RPMI7951 (cell line): ENCODE measurements at places on chromosomes 13 and 19. TPM values are rescaled to one million over a fixed set of nuclear protein-coding genes. Genes with fewer than 3 reads are reported as not detected.

Gene URAD
- total RNA-seq: not detected in 2 replicates

DNA sequence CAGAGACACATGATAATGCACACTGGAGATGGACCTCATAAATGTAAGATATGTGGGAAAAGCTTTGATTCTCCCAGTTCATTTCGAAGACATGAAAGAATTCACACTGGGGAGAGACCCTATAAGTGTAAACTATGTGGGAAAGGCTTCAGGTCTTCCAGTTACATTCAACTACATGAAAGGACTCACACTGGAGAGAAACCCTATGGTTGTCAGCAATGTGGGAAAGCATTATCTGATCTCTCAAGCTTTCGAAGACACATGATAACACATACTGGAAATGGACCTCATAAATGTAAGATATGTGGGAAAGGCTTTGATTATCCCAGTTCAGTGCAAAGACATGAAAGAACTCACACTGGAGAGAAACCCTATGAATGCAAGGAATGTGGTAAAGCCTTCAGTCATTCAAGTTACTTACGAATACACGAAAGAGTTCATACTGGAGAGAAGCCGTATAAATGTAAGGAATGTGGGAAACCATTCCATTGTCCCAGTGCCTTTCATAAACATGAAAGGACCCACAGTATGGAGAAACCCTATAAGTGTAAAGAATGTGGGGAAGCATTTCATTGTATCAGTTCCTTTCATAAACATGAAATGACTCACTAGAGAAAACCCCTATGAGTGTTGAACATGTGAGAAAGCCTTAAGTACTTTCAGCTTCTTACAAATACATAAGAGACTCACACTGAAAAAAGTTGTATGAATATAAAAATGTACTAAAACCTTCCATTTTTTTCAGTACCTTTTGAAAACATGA lies 14.7 kb downstream of the ZNF441 start:
- DNase-seq: no peak

- no peak for DNase-seq
Measured at GRCh38 chr19:8143041-8143440, 6.4 kb downstream of the FBN3 start.

- no peak for DNase-seq
Measured at GRCh38 chr13:112179995-112180394, 113.0 kb downstream of the SOX1 start.

GRCh38 chr13:45989607-45990006 lies 62.9 kb downstream of the ZC3H13 start:
- no peak for DNase-seq

DNA sequence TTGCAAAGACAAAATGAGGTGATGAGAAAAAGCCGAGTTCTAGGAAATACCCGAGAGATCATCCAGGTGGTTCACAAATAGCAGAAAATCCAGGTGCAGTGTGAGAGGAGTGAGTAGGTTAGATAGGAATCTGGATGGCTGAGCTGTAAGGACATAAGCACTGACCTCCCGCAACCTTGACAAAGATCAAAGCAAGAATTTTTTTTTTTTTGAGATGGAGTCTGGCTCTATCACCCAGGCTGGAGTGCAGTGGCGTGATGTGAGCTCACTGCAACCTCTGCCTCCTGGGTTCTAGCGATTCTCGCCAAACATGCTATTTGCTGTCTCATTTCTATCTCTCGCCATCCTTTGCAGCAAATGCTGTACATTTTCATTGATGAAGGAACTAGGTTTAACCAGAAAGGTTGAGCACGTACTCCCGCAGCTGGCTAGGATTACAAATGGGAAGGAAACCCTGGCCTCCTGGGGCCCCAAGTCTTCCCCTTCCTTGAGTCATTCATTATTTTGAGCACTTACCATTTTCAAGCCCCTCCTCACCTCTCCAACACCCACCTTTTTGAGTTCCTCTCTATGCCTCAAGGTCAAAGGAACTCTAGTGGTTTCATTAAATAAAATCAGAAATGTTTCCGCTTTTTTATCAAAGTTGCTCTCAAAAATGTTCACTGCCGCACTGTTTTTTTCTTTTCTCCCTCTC lies 38.8 kb downstream of the NLRP12 start:
- no peak for DNase-seq

GRCh38 chr13:29170436-29171082 lies 350.4 kb downstream of the MTUS2 start:
- DNase-seq: no peak

GRCh38 chr19:347946-348861 lies 3.6 kb upstream of the MIER2 start:
- DNase-seq: no peak
